ENCODE measurements at places on chromosomes 4 and X.

GRCh38 chr4:140668111-140668510 is 88.1 kb downstream of the TBC1D9 start:
- no peak for DNase-seq

DNA sequence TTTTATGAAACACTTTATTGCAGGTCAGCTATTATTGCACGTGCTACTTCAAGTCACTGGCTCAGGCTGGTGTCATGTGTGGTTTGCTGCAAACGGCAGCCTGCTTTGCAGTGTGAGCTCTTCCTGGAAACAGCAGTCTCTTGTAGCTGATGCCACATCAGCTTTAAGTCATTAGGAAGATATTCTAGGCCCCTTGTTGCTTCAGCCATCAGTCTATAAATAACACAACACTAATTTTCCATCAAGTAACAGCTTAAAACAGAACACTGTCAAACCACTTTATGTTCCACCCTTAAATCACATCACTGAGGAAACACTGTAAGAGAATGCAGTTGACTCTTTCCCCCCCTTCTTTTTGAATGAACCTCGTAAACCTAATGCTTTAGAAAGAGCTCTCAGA is 93.8 kb downstream of the GATB start:
- DNase-seq = no peak

DNA sequence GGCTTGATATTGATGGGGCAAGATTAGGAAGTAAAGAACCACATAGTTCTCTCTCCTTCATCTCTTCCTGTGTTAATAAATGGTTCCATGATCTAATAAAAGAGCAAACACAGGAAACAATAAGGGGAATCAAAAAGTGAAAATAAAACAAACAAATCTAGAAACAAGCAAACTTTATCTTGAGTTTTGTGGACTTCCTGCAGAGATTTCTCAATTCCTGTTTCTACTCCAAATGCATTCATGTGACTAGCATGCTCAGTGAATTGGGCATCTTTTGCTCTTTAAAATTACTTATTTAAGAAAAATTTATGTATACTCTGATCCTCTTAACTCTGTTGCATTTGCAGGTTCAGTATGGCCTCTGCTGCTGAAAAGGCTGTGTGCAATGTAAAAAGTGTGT is 682.0 kb downstream of the KCTD8 start:
- no peak for DNase-seq

DNA sequence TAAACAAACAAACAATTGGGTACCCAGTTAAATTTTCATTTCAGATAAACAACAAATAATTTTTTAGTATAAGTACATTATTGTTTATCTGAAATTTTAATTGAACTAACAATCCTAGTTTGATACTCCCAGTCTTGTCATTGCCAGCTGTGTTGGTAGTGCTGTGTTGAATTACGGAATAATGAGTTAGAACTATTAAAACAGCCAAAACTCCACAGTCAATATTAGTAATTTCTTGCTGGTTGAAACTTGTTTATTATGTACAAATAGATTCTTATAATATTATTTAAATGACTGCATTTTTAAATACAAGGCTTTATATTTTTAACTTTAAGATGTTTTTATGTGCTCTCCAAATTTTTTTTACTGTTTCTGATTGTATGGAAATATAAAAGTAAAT is 2.9 kb downstream of the CXCL8 start:
- DNase-seq = no peak

DNA sequence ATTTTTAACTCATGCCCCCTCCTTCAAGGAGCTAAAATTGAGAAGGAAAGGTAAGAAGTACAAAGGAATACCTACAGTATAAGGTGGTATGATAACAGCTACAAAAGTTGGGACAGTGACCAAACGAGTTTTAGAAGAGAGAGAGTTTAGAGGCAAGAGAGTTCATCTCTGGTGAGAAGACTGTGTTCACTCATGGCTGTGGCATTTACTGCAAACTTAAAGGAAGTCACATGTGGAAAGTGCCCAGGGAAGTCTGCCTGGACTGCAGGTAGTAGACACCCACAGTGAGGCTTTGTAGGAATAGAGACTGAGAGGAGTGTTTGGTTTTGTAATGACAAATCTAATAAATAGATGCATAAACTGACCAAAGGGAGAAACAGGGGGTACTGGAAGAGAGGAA is 493.5 kb downstream of the IL15 start:
- DNase-seq = no peak

- no peak for DNase-seq
Observed at GRCh38 chr4:23741681-23742191, 148.1 kb downstream of the PPARGC1A start.

DNA sequence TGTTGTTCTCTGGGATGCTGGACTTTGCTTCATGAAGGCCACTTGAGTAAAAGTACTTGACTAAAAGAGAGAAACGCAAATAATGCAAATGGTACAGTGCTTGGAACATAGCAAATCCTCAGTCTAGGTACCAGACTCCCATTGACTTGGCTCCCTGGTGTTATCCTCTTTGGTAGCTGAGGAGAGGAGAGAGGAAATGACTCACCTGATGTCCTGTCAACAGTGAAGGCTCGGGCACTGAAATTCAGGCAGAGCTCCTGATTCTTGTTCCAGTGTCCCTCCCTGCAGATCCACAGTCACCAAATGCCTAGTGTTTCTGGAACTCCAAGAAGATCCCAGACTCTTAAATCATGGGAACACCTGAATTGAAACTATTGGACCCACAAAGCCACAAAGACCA is 22.5 kb upstream of the TCEAL4 start:
- no peak for DNase-seq

GRCh38 chr4:91427171-91427570 is 876.6 kb upstream of the GRID2 start:
- no peak for DNase-seq

Measured in stimulated activated CD8-positive, alpha-beta memory T cell treated with anti-CD3 and anti-CD28 coated beads, Interleukin-4, amount 100 ng/mL, for 4 hours (primary cell).